A172 (cell line): ENCODE measurements at places on chromosomes 11 and 22. TPM values are rescaled to one million over a fixed set of nuclear protein-coding genes. Genes with fewer than 3 reads are reported as not detected.

Gene SPON1
- total RNA-seq = 0.29 TPM in 1 of 2 replicates, not detected in the other

DNA sequence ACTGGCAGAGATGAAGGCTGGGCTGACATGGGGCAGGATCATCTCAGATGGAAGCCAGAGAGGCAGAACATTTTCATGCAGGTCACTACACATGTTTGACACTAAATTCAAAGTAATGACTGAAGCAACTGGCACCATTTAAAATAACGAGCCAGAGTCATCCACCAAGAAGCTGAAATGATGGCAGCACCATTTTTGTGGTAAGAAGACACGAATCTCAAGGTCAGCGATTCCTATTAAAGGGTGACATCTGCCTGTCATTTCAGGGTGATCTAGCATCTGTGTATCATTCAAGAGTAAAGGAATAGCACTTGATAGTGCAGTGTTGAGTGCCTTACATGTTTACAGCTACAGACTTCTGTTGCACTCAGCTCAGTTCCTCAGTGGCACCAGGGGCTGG is 113.4 kb upstream of the C11orf87 start:
- DNase-seq = no peak

DNA sequence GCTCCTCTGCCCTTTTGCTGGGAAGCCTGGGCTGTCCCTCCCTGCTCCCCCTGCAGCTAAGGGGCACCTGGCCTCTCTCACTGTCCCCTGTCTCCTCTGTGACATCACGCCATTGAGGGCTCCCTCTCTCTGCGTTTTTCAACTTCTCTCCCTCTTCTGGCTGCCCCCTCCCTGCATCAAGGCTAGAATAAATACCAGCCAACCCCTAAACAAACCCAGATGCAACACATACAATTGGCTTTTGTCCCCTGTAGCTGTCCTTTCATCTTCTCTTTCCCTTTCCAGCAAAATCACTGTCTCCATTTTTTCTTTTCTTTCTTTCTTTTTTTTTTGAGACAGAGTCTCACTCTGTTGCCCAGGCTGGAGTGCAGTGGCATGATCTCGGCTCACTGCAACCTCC is 3.3 kb upstream of the MIEF1 start:
- DNase-seq = no peak

GRCh38 chr11:59611570-59612565 is 3.7 kb downstream of the OSBP start:
- no peak for DNase-seq

- peak; percentile 92 for DNase-seq
Observed at GRCh38 chr11:69449320-69450063, 32.0 kb upstream of the LINC01488 start.

Gene TRIM3
- total RNA-seq = 27.3 and 32.8 TPM in 2 replicates

GRCh38 chr11:6988506-6988905 is 31.6 kb downstream of the ZNF214 start:
- DNase-seq = no peak

DNA sequence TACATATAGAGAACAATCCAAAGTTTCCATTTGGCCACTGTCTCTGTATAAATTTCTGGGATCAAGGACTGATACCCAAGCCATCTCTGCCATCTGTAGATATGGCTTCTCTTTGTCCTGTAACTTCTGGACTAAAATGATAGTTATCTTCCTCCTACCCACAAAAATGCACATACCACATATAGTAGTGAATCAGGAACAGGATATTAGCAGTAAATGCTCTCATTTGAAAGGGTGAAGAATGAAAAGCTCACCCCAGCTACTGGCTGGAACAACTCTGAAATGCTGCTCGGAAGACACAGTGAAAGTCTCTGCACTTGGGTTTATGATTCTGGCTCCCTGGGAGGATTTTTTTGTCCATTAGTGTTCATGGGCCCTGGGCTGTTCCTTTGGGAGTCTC is 856.4 kb upstream of the LRRC4C start:
- no peak for DNase-seq

DNA sequence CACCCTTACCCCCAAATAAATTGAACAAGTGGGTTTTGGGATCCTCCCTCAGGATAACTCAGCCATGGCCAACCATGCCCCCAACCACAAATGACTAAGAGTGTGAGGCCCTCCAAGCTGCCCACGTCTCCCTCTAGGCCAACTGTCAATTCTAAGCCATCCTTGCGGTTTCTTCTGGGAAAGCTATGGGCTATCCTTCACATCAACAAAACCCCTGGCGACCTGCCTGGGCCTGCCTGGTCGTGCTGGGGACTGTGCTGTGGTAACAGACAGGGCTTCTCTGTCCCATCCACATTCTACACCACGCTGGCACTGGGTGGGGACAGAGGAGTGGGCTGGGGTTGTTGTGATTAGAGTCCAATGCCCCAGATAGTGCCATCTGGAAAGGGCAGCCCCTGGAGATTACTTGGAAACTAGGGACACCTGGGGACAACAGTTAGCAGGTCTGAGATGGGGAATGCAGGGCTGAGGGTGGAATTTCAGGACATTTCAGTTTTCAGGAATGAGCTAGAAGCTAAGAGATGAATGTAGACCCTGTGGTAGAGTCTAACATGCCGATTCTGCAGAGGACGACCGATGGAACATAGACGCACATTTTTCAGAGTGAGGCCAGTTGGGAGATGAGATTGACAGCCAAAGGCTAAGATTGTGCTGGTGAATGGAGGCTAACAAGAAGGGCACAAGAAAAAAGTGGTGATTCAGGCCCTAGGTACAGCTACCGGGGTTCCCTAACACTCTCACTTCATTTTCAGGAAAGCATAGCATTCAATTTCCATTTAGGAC is 131.9 kb downstream of the RASSF10 start:
- peak; percentile 84 for DNase-seq

- no peak for DNase-seq
Observed at GRCh38 chr22:32127904-32128303, 31.2 kb downstream of the C22orf42 start.

- no peak for DNase-seq
Observed at GRCh38 chr11:95088946-95089619, 563 bp upstream of the ENDOD1 start.

- no peak for DNase-seq
Observed at GRCh38 chr11:37451903-37452302, 853.9 kb upstream of the RAG2 start.

- no peak for DNase-seq
Observed at GRCh38 chr11:45021692-45022141, 71.0 kb upstream of the TP53I11 start.

- no peak for DNase-seq
Observed at GRCh38 chr11:269146-269890, 8.9 kb upstream of the NLRP6 start.

GRCh38 chr11:12767577-12767976 is 93.4 kb downstream of the TEAD1 start:
- DNase-seq = no peak

Gene TRIM29
- 3.0 and 10.2 TPM in 2 replicates for total RNA-seq

DNA sequence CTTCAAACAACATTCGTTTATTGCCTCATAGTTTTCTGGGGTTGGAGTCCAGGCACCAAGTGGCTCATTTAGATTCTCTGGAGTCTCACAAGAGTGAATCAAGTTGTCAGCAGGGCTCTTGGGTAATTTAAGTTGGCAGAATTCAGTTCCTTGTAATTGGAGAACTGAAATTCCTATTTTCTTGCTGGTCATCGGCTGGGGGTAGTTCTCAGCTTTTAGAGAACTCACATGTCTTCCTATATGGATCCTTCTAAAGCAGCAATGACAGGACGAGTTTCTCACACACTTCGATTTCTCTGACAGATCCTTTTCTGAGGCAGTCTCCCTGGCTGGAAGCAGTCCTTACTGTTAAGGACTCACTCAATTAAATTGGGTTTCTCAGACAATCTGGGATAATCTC is 17.3 kb upstream of the OOSP4B start:
- DNase-seq = no peak

Gene CNGA4
- 0.17 TPM in 1 of 2 replicates, not detected in the other for total RNA-seq

GRCh38 chr22:46578251-46578823 is 40.9 kb upstream of the CELSR1 start:
- no peak for DNase-seq

DNA sequence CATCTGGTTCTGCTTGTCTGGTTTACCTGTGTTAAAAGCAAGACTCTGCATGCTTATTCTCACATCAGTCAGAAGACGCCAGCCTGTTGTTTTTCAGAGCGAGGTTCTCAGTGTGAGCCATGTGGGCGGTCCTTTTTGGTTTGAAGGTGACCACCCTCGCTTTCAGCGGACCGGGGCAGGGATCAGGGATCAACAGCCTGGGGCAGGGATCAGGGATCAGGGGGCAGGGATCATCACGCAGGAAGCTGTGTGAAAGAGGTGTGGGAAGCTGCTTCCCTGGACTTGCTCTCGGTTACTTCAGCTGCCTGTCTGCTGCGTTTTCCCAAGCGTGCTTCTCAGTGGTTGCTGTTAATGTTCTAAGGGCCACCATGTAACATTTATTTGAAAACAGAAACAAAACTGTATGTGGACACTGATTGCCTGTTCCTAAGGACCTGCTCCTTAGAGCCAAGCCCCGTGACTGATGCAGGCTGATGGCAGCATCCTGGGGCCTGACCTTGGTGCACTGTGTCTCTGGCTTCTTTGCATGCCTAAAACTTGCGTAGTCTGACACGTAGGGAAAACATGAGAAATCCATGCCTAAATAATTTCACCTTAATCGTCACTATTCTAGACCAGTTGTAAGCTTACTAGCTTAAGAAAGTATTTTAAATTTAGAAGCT is 146.9 kb downstream of the ATXN10 start:
- no peak for DNase-seq

Gene SYCE3
- 2.5 TPM in 1 of 2 replicates, not detected in the other for total RNA-seq

DNA sequence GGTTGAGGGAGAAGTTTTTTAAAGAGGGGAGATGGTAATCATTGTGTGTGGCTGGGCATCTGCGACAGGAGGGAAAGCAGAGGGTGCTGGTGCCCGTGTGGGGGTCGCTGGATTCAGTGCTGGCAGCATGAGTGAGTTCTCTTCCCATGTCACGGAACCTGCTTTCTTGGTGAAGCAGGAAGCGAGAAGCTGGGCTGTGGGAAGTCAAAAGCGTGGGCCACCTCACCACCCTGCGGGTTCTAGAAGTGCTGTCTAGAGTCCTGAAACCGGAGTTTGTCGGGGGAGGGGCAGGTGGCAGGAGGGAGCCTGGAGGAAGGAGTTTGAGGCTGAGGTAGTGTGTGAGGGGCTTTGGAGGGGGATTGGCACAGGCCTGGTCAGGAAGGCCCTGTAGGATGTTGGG is 14.2 kb downstream of the SART1 start:
- DNase-seq = no peak

Gene TRAF6
- total RNA-seq = 6.9 and 7.7 TPM in 2 replicates

Gene SLC6A5
- not detected in 2 replicates for total RNA-seq

Gene BTBD18
- total RNA-seq = not detected in 2 replicates
